ENCODE measurements at places on chromosomes 12 and 14.

GRCh38 chr12:109940339-109940923 is 40.4 kb downstream of the TCHP start:
- no peak for DNase-seq

DNA sequence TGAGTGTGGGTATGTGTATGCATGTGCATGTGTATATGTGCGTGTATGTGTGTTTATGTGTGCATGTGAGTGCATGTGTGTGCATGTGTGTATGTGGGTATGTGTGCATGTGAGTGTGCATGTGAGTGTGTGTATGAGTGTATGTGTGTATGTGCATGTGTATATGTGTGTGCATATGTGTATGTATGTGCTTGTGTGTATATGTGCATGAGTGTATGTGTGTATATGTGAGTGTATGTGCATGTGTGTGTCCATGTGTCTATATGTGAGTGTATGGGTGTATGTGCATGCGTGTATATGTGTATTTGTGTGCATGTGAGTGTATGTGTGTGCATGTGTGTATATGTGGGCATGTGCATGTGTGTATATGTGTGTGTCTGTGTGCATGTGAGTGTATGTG is 25.7 kb downstream of the FAIM2 start:
- DNase-seq: no peak

DNA sequence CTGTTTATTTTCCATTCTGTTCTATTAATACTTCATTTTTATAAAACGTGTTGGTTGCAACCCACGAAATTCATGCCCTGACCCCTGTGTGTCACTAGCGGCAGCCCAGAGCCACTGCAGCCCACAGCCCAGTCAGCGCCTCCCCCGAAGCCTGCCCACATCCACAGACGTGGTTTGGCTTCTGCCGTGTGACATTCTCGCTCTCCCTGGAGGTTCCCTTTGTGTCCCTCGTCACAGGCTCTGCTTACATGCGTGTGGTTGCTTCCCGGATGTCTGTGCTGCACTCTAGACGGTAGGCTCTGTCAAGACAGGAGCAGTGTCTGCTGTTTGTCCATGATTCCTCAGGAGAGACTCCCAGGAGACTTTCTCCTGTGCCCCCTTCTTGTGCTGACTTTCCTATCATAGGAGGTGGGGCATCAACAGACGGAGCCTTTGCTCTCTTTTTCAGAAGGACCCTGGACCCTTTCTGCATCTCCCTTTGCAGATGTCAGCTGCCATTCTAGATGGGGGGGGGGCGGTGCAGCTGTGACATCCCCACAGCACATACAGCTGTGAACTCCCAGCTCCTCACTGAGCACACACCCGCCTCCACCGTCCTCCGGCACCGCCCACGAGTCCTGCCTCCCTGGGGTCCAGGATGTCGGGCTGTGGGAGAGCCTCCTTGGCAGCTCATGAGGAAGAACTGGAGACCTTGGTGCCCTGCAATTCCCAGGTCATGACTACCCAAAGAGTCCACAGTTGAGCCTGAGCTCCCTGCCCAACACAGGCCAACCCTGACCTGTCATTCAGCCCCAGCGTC is 36.8 kb upstream of the PIWIL1 start:
- no peak for DNase-seq

GRCh38 chr14:96830946-96831345 is 33.8 kb downstream of the VRK1 start:
- DNase-seq: no peak

DNA sequence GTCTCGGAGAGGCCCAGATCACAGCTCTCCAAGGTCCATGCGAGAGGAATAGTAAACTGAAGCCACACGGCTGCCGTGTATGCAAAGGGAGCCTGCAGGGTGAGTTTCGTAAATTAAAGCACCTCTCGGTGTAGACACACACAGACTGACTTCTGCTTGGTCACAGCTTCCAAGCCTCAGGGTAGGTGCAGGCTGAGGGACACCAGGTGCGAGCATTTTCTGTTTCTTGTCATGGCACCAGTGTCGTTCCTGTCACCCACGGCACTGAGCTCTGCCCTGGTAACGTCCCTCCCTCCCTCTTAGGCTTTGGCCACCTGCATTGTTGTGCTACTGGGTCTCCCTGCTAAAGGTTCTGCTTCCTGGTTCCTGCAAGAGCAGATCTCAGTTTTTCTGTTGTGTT is 76.2 kb upstream of the DYNC1H1 start:
- DNase-seq: no peak

Data from AG10803 (cell line).